Dorsolateral prefrontal cortex (tissue), 122 donors: ENCODE measurements at places on chromosomes 16 and 17.

GRCh38 chr17:65065906-65066305 is 9.4 kb upstream of the GNA13 start:
- no peak for DNase-seq

- DNase-seq: no peak
These were observed 23.1 kb upstream of the DHRS13 start for GRCh38 chr17:28925912-28926365.

GRCh38 chr17:66451188-66452149 is 149.1 kb downstream of the PRKCA start:
- no peak for DNase-seq

DNA sequence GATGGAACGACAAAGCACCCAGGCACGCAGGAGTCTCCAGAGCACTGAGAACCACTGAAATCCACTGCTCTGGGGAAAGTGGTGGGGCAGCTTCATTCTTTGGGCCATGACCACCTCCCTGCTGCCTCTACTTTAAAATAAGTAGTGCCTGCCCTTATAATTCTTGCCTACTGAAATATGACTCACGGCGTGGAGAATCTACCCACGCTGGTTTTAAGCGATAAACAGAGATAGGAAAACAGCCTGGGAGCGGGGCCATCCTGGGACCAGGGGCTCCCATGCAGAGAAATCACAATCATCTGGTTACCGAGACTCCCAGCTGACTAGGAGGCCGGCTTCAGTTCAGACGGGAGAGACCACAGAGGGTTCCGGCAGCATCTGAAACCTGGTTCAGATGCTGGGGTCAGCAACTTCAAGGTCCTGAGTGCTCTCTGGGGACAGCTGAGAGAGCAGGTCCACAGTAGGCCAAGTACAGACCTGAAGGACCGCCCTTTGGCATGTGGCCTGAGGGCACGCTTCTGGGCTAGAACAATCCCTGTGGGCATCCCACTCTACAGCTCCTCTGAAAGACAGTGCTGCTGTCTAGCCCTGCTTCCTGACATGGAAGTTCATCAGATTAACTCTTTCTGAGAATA is 8.6 kb upstream of the DHRS13 start:
- DNase-seq: no peak

- no peak for DNase-seq
These were observed 10.7 kb upstream of the ZFPM1 start for GRCh38 chr16:88442383-88442726.

DNA sequence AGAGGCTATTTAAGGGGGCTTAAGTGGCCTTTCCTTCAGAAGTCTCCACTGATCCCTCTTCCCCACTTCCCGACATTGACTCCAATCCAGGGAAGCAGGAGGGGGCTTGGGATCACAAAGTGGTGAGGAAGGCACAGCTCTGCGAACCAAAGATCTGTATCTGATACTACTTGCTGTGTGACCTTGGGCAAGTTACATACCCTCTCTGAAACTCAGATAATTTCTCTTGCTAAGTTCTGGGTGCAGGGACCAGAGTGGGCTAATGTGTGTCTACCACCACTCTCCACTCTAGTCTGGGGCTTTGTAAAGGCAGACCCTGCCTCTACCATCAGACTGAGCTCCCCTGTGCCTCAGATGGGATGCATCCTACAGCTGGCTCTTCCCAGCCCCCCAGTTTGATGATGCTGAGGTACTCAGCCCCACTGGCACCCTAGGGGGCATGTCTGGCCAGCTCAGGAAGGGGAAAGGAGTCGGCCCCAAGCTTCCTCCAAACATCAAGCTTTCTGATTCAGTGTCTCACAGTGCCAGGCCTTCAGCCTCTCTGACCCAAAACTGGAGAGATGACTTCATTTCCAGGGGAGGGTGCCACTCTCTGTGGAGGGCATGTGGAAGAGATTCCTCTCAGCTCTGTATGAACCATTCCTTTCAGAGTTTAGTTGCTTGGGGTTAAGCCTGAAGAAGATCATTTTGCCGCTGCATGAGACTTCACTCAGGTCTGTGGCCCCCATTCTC is 10.9 kb downstream of the DLX4 start:
- no peak for DNase-seq

GRCh38 chr17:10956821-10957220 is 118.9 kb upstream of the PIRT start:
- DNase-seq: no peak

GRCh38 chr16:25585526-25585925 is 106.2 kb upstream of the HS3ST4 start:
- no peak for DNase-seq

DNA sequence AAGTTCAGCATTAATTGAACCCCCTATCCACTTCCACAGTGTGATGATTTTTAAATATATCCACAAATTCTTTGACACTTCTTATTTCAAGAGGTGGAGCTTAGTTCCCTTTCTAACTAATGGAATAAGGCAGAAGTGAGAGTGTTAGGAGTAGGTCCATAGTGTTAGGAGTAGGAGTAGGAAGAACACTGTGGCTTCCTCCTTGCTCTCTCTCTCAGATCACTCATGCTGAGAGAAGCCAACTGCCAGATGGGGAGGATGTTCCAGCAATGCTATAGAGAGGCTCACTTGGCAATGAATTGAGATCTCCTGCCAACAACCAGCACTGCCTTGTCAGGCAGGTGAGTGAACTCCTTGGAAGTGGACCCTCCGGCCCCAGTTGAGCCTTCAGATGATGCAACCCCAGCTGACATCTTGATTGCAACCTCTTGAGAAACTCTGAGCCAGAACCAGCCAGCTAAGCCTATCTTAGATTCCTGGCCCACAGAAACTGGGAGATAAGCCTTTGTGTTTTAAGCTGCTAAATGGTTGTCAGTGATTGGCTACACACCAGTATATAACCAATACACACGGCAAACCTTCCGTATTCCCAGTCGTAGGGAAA is 44.3 kb downstream of the SPECC1 start:
- no peak for DNase-seq

DNA sequence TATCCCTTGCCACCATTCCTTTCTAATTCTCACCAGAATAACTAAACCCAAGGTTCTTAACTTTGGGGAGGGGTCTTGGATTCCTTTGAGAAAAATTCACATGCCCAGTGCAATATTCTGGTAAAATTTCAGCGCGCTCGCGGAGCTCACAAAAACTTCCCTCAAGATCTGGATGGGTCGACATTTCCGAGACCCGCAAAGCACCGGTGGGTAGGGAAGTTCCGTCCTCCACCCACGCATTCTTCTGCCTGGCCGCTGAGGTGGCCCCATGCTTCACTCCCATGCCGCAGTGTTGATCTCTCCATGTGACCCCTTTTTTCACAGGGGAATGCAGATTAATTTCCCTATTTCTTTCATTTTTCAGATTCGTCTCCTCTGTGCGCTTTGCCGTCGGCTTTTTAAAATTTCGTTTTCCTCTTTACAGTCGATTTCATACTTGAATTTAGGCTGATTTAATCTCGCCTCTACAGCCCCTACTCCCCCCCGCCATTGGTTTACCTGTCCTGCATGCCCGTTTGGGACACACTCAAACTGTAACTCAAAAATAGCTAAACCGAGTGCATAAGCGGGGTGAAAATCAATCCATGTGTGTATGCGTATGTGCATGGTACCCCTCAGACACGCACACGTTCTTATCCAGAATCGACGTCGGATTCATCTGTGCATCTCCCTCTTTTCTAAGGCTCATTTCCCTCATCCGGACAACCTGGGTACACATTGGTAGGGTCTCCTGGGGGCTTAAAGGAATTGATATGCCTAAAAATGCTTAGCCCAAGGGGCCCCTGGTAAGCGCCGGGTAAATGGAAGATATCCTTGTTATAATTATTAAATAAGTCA is 1.4 kb upstream of the SP6 start:
- DNase-seq: no peak
